SK-MEL-5 (cell line): ENCODE measurements at places on chromosomes 11 and 22. TPM values are rescaled to one million over a fixed set of nuclear protein-coding genes. Genes with fewer than 3 reads are reported as not detected.

- DNase-seq, result peak; percentile 78
Observed at GRCh38 chr22:25048659-25049647, 96.4 kb downstream of the KIAA1671 start.

GRCh38 chr11:118005224-118006152 is 19.3 kb downstream of the IL10RA start:
- DNase-seq, result no peak

DNA sequence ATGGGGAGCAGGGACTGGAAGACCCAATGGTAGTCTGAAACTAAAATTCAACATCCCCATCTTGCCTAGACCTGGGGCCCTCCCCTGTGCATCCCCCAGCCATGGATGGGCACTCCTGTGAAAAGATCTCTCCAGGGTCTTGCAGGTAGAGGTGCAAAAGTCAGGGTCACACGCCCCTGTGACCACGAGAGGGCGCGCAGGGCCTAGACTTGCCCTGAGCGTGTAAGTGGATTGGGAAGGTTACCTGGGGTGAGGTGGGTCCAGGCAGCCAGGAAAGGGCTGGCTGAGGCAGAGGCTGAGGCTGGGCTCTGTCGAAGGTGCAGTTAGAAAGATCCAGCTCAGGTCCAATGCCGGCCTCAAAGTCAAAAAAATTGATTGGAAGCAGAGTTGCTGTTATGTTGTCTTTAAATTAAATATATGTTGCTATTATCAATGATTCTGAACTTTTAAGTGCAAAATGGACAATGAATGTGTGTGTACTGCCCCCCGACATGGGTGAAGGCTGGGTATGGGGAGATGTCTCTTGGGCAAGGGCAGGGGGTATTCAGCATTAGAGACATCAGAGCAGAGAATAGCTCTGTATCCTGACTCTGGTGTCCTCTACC is 4.8 kb upstream of the POU2F3 start:
- DNase-seq, result peak; percentile 62

The THY1 gene
- total RNA-seq, result 0.32 and 0.88 TPM in 2 replicates

GRCh38 chr22:46428171-46428570 is 92.7 kb downstream of the TRMU start:
- DNase-seq, result no peak

- DNase-seq, result no peak
Observed at GRCh38 chr22:50711446-50712340, 26.3 kb upstream of the ACR start.
